ENCODE measurements at places on chromosomes 6 and 20. TPM values are rescaled to one million over a fixed set of nuclear protein-coding genes. Genes with fewer than 3 reads are reported as not detected.
A peak's percentile ranks its signal among the peaks of the same experiment; 100 is the strongest.

Gene FAM217A
- total RNA-seq: not detected

Gene PRELID3B
- 85.1 TPM for total RNA-seq

Gene E2F3
- total RNA-seq: 5.6 TPM

Gene NRSN1
- not detected for total RNA-seq

Gene TPBG
- total RNA-seq: 33.2 TPM

Gene RAET1L
- total RNA-seq: 0.36 TPM

Gene HEY2
- total RNA-seq: 0.77 TPM

Gene HAO1
- not detected for total RNA-seq

Gene CST4
- not detected for total RNA-seq

Gene CST2
- not detected for total RNA-seq

Gene TRERF1
- 3.3 TPM for total RNA-seq

Gene SLC52A3
- total RNA-seq: 3.0 TPM

DNA sequence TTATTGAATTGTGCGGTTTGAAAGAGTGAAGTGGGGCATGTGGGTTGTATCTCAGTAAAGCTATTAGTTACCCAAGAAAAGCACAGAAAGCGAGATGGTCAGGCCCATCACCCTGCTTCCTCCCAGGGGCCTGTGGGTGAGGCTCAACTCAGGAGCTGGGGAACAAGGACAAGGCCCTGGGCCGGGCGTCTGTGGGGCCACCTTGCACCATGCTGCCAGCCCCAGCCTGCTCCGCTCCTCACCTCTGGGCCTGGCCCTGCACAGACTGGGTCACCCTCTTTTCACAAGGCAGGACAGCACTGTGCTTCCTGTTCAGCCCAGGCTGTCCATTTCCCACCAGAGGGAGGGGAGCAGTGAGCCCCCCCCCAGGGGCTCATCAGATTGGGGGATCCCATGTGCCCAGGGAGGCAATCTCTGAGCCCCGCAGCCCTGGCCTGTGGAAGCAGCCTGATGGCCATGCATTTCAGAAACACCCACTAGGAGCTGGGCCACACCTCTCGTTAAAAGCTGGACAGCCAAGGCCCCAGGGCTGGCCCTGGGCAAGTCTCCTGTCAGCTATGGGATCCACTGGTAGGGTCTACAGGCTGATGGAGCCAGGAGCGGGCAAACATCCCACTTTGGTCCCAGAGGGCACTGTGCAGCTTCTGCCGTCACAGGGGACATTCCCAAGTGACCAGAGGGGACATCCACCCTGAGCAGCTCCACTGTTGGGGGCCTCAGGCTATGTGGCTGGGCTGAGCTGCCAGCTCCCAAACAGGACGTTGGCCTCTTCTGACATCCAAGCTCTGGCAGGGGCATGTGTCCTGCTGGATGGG, 55.9 kb downstream of the YTHDF1 start:
- DNase-seq: no peak

DNA sequence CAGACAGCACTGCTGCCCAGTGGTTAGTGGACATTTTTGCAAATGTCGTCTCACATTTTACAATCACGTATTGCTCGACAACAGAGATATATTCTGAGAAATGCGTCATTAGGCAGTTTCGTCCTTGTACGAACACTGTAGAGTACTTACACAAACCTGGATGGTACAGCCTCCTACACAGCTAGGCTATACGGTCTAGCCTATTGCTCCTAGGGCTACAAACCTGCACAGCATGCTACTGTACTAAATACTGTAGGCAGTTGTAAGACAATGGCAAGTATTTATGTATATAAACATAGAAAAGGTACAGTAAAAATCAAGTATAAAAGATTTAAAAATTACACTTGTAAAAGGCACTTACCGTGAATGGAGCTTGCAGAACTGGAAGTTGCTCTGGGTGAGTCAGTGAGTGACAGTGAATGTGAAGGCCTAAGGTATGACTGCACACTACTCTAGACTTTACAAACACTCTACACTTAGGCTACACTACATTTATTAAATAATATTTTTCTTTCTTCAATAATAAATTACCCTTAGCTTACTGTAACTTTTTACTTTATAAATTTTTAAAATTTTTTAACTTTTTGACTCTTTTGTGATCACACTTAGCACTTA, 43.1 kb downstream of the ALDH5A1 start:
- no peak for DNase-seq

GRCh38 chr20:35952480-35953386, 1.6 kb downstream of the SCAND1 start:
- DNase-seq: peak; percentile 10

DNA sequence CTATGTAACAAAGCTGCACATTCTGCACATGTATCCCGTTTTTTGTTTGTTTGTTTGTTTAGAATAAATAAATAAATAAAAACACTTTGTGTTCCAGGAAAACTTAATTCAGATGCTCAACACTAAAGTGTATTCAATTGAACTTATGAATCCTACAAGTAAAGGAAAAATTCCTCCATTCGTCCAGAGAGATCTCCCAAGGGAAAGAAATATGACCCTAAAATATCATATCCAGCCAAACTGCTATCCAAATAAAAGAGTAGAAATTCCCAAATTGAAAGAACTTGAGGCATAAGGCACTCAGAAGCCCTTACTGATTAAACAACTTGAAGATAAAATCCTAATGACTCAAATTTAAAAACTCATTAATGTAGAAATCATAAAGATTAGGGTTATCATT, 90.4 kb downstream of the MOXD1 start:
- DNase-seq: no peak

GRCh38 chr6:148713033-148713738, 33.6 kb upstream of the UST start:
- DNase-seq: no peak

DNA sequence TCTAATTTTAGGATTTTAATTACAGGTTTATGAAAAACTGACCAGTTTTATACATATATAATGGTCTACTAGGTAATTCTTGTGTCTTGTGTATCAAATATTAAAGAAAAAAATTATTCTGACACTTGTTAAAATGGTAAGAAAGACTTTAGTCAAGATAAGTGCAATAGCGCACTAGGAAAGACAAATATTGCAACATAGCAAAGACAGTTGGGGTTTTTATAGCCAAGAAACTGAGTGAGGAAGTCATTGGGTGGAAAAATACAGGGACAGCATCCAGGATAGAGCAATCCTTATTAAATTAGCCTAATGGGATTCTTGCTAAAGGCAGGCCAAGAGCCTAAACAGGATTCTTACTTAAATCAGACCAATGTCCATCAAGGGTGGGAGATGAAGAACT, 71.1 kb downstream of the ROS1 start:
- DNase-seq: no peak

GRCh38 chr6:145783796-145784195, 30.8 kb downstream of the FBXO30 start:
- no peak for DNase-seq

- DNase-seq: no peak
Measured at GRCh38 chr6:15575357-15576033, 87.3 kb downstream of the DTNBP1 start.

DNA sequence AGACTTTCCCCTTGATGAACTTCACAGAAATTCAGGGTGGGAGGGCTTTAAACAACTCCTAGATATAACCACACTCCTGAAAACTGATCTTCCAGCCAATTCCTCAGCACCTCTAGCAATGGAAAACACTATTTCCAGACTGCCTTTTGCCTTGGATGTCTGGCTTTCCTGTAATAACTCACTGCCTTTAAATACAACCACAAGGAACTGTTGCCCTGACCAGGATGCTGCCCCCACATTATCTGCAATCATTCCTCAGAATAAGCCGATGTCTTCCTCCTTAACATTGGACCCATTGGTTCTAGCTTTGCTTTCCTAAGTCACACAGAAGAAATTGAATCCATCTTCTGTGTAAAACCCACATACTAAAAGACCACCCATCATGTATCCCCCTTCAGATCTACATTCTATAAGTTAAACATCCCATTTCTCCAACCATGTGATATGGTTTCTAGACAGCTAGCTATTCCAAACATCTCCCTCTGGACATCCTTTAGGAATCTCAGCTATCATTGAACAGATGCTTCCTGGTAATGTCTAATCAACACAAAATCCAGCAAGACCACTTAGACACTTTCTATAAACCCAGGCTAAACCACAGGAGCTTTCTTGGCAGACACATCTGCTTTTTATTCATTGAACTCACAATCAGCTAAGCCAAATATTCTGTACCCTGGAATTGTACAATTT, 95.9 kb upstream of the KCNQ5 start:
- no peak for DNase-seq

DNA sequence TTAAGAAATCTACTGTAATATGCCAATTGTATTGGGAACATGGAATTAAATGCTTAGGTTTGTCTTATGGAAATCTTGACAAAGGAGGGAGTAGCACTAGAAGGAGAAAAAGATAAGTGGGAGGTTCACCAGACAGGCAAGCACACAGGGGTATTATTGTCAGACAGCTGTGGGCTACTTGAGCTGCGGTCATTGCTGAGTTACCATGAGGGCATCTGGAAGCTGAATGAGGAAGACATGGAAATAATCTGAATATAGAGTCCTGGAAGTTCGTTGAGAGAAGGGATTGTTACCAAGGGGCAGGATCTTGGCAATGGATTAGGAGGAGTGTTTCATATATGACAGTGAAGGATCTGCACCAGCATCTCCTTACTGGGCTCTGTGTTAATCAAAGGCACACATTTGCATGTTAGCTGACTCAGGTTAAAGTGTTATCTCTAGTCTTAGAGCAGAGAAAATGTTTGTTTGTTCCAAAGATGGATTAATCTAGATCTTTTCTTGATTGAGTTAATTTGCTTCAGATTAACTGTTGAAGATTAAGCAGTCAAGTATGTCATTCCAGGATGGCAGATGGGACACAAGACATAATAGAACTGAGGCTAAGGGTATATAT, 53.0 kb upstream of the SUPT3H start:
- DNase-seq: no peak

- no peak for DNase-seq
Measured at GRCh38 chr20:4234128-4234527, 218.8 kb upstream of the RNF24 start.

GRCh38 chr6:16108419-16108818, 20.5 kb upstream of the MYLIP start:
- no peak for DNase-seq

- no peak for DNase-seq
Measured at GRCh38 chr6:140388192-140388802, 1013.8 kb upstream of the CITED2 start.

GRCh38 chr6:30834646-30835045, 49.7 kb upstream of the DDR1 start:
- DNase-seq: no peak

GRCh38 chr20:13692802-13693736, 54.3 kb upstream of the TASP1 start:
- no peak for DNase-seq

DNA sequence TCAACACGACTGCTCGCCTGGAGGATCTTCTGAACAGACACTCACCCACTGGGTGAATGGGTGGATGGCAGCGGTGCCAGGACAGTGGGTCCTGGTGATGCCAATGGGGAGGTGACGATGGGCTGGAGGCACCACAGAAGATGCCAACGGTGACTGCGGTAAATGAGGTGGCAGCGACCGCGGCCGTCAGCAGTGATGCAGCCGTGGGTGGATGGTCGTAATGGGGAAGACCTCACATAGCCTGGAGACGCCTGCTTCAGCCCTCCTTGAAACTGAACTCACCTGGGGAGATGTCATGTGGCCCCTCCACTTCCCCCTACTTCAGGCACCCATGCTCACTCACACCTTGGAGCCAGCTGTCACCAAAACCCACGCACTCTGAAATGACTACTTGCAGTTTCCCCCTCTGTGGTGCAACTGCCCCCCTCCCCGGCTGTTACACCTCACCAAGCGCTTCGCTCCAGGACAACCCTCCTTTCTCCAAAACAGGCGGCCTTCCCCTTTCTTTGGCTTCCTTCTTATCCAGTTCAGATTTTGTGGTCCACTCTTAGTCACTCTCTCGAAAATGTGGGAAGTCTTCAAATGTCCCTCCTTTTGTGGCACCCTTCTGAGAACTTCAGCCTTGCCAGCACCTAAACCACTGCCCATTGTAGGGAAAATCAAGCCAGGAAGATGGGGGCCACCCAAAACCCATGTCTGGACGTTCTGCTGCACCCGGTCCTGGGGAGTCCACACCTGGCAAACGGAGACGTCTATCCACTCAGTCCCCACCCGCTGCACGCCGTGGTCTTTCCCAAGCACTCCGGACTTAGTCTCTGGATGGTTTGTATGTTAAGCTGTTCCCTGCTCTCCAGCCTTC, 10.4 kb upstream of the ABHD16B start:
- no peak for DNase-seq

GRCh38 chr6:11815231-11815630, 36.6 kb upstream of the ADTRP start:
- no peak for DNase-seq

DNA sequence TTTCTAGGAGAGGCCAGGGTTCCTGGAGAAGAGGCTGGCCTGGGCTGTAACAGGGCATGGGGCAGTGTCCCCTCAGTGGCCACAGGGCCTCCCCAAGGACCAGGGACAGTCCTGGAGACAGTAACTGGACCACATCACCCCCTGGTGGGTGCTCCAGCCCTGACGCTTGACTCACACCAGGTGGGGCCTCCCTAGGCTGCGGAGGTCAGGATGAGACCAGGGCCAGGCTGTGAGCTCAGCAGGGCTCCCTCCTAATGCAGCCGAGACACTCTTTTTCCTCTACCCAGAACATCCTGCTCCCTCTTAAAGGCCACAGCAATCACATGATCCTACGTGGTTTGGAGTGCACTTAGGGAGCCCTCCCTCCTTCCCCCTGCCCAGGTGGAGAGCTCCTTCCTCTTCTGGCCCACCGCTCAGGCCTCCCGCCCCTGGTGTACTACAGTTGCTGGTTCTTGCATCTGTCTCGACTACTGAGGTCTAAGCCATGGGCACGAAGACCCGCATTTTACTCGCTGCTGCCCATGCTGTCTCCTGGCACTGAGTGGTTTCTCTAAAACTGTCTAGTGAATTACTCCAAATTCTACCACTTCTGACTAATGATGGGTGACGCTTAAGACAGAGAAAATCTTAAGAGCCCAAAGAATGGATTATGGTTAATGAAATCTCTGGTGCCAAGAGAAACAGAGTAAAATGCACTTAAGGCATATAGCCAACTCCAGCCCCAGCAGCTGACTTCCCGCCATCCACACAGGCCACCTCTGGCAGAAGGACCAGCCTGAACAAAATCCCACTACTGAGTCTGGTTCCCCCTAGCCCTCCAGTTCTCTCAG, 166.1 kb upstream of the CST7 start:
- no peak for DNase-seq

- DNase-seq: no peak
Measured at GRCh38 chr20:34448517-34448916, 67.7 kb upstream of the DYNLRB1 start.

DNA sequence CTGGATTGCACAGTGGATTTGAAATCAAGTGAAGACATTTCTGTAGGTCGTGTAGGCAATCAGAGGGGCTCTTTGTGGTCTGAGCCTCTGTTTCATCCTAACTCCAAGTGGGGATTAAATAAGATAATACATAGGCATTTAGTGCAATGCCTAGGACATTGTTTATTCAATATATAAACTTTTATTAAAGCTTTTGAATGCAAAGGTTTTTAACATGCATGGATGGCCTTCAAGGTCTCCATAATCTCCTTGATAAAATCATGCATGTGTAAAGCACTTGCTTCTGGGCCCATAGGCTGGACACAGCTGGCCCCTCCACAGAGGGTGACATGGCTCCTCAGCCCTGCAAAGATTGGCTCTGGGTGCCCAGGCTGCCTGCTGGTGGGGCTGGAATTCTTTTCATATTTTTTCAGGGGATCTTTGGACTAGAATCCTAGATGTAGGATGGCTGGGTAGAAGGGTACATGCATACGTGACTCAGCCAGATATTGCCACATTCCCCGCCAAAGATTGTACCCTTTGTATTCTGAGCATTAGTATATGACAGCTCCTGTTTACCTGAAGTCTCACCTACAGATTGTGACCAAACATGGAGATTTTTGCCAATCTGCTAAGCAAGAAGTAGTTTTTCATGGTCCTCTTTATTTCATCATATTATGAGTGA, 19.0 kb upstream of the AVP start:
- DNase-seq: no peak
